ENCODE measurements at places on chromosomes 13 and 19. TPM values are rescaled to one million over a fixed set of nuclear protein-coding genes. Genes with fewer than 3 reads are reported as not detected.

The SLC10A2 gene
- not detected for total RNA-seq

The PRSS57 gene
- not detected for total RNA-seq

The PCCA gene
- total RNA-seq, result 59.4 TPM

The TMEM59L gene
- not detected for total RNA-seq

The PDE4A gene
- 1.1 TPM for total RNA-seq

The PCDH17 gene
- total RNA-seq, result 5.8 TPM

The LPAR2 gene
- 1.2 TPM for total RNA-seq

The SLC15A1 gene
- not detected for total RNA-seq

The ZNF677 gene
- total RNA-seq, result 23.4 TPM

The LILRA1 gene
- not detected for total RNA-seq

The CD37 gene
- not detected for total RNA-seq

The PIN1 gene
- 101 TPM for total RNA-seq

The CASP14 gene
- not detected for total RNA-seq

The ZNF98 gene
- 0.06 TPM for total RNA-seq

The ZNF414 gene
- total RNA-seq, result 3.6 TPM

The GSX1 gene
- total RNA-seq, result not detected

The ZNF580 gene
- 2.9 TPM for total RNA-seq

The OR7G3 gene
- total RNA-seq, result not detected

The SIGLEC8 gene
- not detected for total RNA-seq

The CGB7 gene
- not detected for total RNA-seq

The CAPS gene
- total RNA-seq, result 3.5 TPM

The ATP4B gene
- total RNA-seq, result not detected

The STXBP2 gene
- total RNA-seq, result 27.7 TPM

The ZNF730 gene
- total RNA-seq, result 2.0 TPM

The IL27RA gene
- total RNA-seq, result 7.8 TPM

All from bladder microvascular endothelial cell (primary cell).